Fibroblast of the aortic adventitia (primary cell): ENCODE measurements at places on chromosomes 1 and 21. TPM values are rescaled to one million over a fixed set of nuclear protein-coding genes. Genes with fewer than 3 reads are reported as not detected.

CNIH4 gene
- 50.1 and 86.5 TPM in 2 replicates for total RNA-seq

DNAJC6 gene
- total RNA-seq: 0.49 and 0.72 TPM in 2 replicates

SLAMF1 gene
- total RNA-seq: not detected in 2 replicates

ABCA4 gene
- total RNA-seq: 0.09 TPM in 1 of 2 replicates, not detected in the other

EPHA10 gene
- total RNA-seq: not detected in 2 replicates

PRAMEF2 gene
- total RNA-seq: not detected in 2 replicates

RGL1 gene
- 55.1 and 100 TPM in 2 replicates for total RNA-seq

GUCA2A gene
- total RNA-seq: not detected in 2 replicates

IL10RB gene
- 31.0 and 39.8 TPM in 2 replicates for total RNA-seq

LCE2C gene
- total RNA-seq: not detected in 2 replicates

AMY1B gene
- not detected in 2 replicates for total RNA-seq

OR2L3 gene
- not detected in 2 replicates for total RNA-seq

AMY1A gene
- total RNA-seq: not detected in 2 replicates

EPHA2 gene
- total RNA-seq: 7.8 and 7.9 TPM in 2 replicates

SPRR3 gene
- not detected in 2 replicates for total RNA-seq

TEX38 gene
- total RNA-seq: not detected in 2 replicates

KRTAP12-3 gene
- total RNA-seq: not detected in 2 replicates

RPS6KC1 gene
- 29.7 and 70.3 TPM in 2 replicates for total RNA-seq

IGSF9 gene
- 2.0 TPM in 1 of 2 replicates, not detected in the other for total RNA-seq

RNU11 gene
- not detected in 2 replicates for total RNA-seq

TNFRSF25 gene
- 2.0 and 4.4 TPM in 2 replicates for total RNA-seq

DENND2D gene
- 2.9 and 3.0 TPM in 2 replicates for total RNA-seq

PHTF1 gene
- 36.3 and 59.4 TPM in 2 replicates for total RNA-seq

LCE1B gene
- not detected in 2 replicates for total RNA-seq

KPRP gene
- total RNA-seq: not detected in 2 replicates

NCMAP gene
- not detected in 2 replicates for total RNA-seq

SYTL1 gene
- 0.09 TPM in 1 of 2 replicates, not detected in the other for total RNA-seq

FCGR2B gene
- total RNA-seq: not detected in 2 replicates

SLC26A9 gene
- total RNA-seq: not detected in 2 replicates

RGS8 gene
- 0.16 TPM in 1 of 2 replicates, not detected in the other for total RNA-seq

BGLAP gene
- 0.18 TPM in 1 of 2 replicates, not detected in the other for total RNA-seq

KCNA3 gene
- under 0.01 TPM in 1 of 2 replicates, not detected in the other for total RNA-seq

FAM151A gene
- total RNA-seq: not detected in 2 replicates

IL20 gene
- total RNA-seq: not detected in 2 replicates

BSND gene
- total RNA-seq: not detected in 2 replicates

SLC19A2 gene
- total RNA-seq: 6.0 and 7.7 TPM in 2 replicates

GPR25 gene
- total RNA-seq: not detected in 2 replicates

REN gene
- not detected in 2 replicates for total RNA-seq

PTGER3 gene
- 1.5 and 11.7 TPM in 2 replicates for total RNA-seq

UBE2J2 gene
- 19.9 and 35.3 TPM in 2 replicates for total RNA-seq

LCE3D gene
- not detected in 2 replicates for total RNA-seq

HMGCS2 gene
- total RNA-seq: not detected in 2 replicates

ITLN2 gene
- total RNA-seq: 3.8 TPM in 1 of 2 replicates, not detected in the other

MYCL gene
- total RNA-seq: 0.41 and 0.81 TPM in 2 replicates

ALDH9A1 gene
- total RNA-seq: 71.7 and 97.2 TPM in 2 replicates
